ENCODE measurements at places on chromosomes 11 and 22.

GRCh38 chr22:30564045-30564760 lies 10.3 kb downstream of the GAL3ST1 start:
- DNase-seq: no peak

- DNase-seq: no peak
Measured at GRCh38 chr11:73410627-73411026, 34.4 kb downstream of the RELT start.

GRCh38 chr22:30747493-30747892 lies 52.8 kb downstream of the OSBP2 start:
- no peak for DNase-seq

- no peak for DNase-seq
Measured at GRCh38 chr11:102807921-102808320, 10.0 kb upstream of the MMP1 start.

GRCh38 chr22:40178417-40179409 lies 988 bp downstream of the TNRC6B start:
- DNase-seq: peak; percentile 16

DNA sequence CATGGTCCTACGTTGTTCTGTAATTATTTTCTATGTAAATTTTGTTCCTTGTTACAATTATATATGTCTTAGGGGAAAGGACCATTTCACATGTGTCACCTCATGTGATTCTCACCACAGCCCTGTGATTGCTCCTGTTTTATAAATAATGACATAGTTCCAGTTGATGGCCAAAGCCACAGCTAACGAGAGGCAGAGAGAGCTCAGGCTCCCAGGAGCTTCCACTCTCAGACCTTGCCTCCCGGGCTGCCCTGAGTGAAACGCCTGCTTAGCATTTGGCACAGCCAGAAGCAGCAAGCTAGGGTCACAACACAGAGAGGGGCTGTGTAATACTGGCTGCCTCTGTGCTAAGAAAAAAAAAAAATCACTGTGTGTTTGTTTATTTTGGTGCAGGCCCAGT lies 5.9 kb downstream of the TMEM121B start:
- DNase-seq: no peak

- DNase-seq: no peak
Measured at GRCh38 chr11:44903518-44903917, 47.2 kb downstream of the TP53I11 start.

DNA sequence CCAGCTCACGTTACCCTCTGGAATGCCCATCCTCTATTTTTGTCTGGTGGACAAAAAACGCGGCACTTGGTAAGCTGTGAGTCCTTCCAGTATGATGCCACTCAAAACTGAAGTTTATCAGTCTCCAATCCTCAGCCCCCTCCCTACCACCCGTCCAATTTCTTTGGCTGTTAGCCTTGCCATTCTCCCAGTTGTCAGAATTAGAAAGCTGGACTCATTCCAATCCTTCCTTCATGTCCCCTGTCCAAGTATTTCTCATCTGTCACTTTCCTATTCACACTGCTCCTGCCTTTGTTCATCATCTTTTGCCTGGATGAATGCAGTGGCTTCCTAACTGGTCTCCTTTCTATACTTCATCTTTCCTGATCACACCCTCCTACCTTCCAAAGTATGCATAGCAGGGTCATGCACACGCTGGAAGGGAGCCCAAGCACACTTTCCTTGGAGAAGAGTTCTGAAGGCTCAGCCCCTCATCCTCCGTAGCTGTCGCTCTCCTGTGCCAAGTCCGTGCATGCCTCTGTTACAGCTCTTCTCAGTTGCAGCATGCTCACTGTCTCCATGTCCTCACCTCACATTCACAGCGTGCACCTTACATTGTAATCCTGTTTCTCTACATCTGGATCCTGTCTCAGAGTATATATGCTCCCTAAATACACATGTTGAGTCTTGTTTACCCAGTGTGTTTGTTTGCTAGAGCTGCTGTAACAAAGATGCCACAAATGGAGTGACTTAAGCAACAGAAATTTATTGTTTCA lies 19.4 kb downstream of the APLP2 start:
- no peak for DNase-seq

GRCh38 chr22:37137131-37137530 lies 12.6 kb downstream of the IL2RB start:
- DNase-seq: no peak

- DNase-seq: no peak
Measured at GRCh38 chr22:29912605-29913398, 29.8 kb downstream of the MTMR3 start.

DNA sequence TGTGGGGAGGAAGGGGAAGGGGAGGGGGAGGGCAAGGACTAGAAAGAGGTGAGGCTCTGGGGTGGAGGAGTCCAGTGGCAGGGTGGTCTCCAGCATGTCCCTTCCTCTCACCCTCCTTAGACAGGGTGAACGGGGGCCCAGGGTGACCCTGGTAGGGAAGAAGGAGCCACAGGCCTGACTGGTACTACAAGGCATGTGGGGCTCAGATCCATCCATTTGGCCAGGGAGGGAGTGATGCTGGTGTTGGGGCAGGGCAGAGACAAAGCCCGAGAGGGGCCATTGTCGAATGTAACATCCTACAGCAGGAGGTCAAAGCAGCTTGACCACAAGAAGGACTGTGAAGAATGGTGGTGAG lies 69.0 kb upstream of the SHISAL1 start:
- DNase-seq: no peak

DNA sequence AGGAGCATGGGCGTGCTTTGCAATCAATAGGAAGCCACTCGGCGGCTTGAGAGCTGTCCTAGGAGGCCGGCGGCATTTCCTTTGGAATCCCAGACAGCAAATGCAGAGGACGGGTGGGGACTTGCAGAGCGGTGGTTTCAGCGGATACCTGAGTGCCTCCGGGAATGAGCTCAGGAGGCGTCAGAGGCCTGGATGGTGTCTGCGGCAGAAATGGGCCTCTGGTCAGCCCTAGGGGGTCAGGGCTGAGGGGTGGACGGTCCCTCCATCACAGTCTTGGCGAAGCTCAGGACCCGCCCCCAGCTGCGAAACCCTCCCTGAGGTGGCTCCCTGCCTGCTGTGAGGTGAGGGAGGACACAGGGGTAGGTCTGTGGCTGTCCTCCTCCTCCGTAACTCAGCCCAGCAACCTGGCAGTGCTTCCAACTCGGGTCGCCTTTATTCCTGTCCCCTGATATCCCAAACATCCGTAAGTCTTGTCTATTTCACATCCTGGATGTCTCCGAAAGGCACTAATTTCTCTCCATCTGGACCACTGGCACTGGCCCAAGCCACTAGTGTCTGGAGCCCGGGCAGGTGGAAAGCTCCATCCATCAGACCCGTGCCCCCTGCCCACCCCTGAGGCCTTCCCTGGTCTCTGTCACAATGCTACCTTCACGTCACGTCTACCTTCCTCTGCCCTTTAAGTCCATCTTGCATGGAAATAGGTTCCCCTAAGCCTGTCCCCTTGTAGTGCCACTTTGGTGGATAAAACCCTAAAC lies 686.6 kb downstream of the BRD1 start:
- DNase-seq: no peak

DNA sequence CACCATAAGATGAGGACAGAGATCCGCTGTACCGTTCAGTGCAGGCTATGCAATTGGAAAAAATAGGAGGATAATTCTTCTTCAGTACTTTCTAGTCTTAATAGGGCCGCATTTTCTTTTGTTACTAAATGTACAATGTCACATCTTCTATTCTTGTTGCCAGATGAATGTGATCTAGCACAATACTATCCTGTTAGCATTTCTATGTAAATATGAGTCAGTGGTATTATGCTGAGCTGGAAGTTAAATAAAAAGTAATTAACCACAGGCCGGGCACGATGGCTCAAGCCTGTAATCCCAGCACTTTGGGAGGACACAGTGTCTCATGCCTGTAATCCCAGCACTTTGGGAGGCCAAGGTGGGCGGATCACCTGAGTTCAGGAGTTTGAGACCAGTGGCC lies 24.4 kb upstream of the BIRC3 start:
- no peak for DNase-seq

- DNase-seq: no peak
Measured at GRCh38 chr11:1346669-1347390, 37.4 kb upstream of the TOLLIP start.

GRCh38 chr11:82003671-82004515 lies 729.8 kb downstream of the FAM181B start:
- no peak for DNase-seq

DNA sequence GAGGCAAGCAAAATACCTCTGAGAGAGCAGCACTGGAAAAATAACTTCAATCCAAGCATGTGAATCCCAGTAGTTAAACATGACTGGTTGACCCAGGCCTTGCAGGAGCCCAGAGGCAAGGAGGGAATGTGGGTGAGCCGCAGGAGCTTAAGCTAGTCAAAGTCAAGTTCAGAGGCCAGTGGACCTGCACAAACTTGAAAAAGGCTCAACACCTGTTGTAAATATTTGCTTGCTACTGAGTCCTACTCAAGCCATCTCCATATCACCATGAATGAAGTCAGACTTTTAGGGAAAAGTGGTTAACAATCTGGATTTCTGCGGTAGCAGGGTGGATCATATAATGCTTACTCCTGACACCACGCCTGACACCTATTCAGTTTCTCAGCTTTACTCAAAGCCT lies 4.8 kb upstream of the CAT start:
- DNase-seq: no peak

GRCh38 chr22:39381009-39381755 lies 18.4 kb upstream of the TAB1 start:
- no peak for DNase-seq

DNA sequence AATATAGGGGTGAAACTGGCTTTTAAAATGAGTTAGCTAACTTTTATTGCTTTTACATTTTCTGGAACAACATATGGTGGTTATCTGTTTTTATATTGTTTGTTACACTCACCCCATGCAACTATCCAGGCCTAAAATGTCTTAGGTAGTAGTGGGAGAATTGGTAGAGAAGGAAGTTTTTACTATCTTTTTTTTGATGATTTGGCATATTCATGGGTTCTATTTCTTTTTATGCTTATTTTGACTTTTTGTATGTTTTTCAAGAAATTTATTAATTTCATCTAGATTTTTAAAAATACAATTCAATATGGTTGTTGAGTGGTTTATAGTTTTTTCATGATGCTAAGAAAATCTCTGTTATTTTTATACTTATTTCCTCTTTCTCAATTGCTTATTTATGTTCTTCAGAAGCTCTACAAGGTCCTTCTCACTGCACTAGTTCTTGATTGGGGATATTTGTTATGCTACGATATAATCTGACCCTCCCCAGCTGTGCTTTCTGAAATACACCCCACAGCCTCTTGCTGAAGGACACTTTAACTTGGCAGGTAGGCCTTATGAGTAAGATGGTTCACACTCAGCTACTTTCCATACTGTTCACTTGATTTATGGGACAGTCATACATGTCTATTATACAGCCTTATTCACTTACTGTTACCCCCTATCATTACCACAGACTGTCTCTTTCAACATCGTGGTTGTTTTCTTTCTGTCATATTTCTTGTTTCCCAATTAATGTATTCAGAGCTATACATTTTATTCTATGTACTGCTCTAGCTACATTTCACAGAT lies 431.2 kb downstream of the METTL15 start:
- no peak for DNase-seq

DNA sequence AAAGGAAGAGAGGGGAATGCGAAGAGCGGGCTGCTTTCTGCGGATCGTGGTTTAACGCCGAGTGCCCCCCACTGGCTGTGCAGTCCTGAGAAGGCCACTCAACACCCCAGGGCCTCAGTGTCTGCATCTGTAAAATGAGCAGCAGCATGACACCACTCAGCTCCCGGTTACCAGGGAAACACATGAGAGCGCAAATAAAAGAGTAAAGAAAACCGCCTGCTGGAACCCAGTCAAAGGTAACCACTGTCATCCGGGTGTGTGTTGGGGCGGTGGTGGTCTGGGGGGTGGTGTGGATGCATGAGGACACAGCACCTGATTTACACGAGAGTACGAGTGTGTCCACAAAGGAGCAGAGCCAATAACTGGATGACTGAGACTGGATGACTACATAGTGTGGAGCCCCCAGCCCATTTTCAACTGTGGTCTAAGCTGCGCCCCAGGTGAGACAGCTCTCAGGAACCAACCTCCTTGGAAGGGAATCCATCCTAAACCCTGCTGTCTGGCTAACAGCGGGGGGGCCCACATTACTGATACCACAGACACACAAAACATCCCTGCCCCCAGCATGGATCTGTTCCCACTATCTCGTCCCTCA lies 5.7 kb downstream of the CELSR1 start:
- DNase-seq: no peak

GRCh38 chr11:69217276-69218105 lies 61.8 kb downstream of the SMIM38 start:
- DNase-seq: no peak

- no peak for DNase-seq
Measured at GRCh38 chr11:102430158-102430836, 22.3 kb downstream of the TMEM123 start.

GRCh38 chr22:36492109-36492508 lies 10.7 kb upstream of the TXN2 start:
- DNase-seq: no peak

DNA sequence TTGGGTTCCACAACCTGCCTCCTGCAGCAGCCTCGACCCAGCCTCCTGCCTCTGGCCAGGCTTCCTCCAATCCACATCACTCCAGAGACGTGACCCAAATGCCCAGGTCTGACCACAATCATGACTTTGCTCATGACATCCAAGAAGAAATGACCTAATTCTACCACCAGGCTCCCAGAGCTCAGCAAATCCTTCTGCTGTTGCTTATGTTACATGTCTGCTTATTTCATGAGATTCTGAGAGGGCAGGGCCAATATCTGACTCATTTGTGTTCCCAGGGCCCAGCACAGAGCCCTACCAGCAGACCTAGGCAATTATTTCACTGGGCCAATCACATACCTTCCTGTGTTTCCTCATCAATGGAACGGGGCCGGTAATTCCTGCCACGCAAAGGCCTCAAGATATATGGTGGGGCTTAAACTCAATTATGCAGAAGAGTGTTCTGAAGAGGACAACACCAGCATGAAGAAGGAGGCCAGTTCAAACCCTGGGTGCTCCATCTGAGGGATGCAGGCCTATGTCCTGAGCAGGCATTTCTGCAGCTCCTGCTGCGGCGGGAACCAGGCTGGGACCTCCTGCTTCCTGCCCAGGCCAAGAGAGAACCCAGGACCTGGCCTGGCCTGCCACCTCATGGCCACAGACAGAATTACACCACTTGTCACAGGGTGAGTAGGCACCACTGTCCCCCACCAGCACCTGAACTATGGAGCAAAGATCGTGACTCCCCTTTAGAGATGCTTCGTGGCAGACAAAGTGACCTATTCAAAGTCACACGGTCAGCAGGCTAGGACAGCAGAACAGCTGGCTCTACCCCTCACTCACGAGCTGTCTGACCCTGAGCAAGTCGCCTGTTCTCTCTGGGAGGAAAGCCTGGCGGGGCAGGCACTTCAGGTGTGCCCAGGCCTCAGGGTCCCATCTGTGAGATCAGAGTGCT lies 5.9 kb downstream of the CENPM start:
- DNase-seq: peak; percentile 84
